Smooth muscle cell of trachea (primary cell): ENCODE measurements at places on chromosomes 5 and 9. TPM values are rescaled to one million over a fixed set of nuclear protein-coding genes. Genes with fewer than 3 reads are reported as not detected.

TMEM252 gene
- total RNA-seq: not detected in 2 replicates

IL9 gene
- not detected in 2 replicates for total RNA-seq

PCDHB11 gene
- 0.50 TPM in 1 of 2 replicates, not detected in the other for total RNA-seq

PRDM9 gene
- total RNA-seq: not detected in 2 replicates

FTMT gene
- total RNA-seq: not detected in 2 replicates

PCDHA6 gene
- total RNA-seq: 0.44 and 0.50 TPM in 2 replicates

NUTM2G gene
- not detected in 2 replicates for total RNA-seq

CCDC171 gene
- total RNA-seq: 2.8 and 6.8 TPM in 2 replicates

PPP2R2B gene
- 0.17 TPM in 1 of 2 replicates, not detected in the other for total RNA-seq

TMC1 gene
- total RNA-seq: 1.3 TPM in 1 of 2 replicates, not detected in the other

SLC25A2 gene
- total RNA-seq: 0.50 and 1.0 TPM in 2 replicates

BHMT gene
- total RNA-seq: 0.15 TPM in 1 of 2 replicates, not detected in the other

CD14 gene
- 0.44 and 0.50 TPM in 2 replicates for total RNA-seq

TAF11L10 gene
- not detected in 2 replicates for total RNA-seq

LVRN gene
- total RNA-seq: 0.17 and 0.44 TPM in 2 replicates
